Effector CD4-positive, alpha-beta T cell (primary cell): ENCODE measurements at places on chromosomes 7 and 10.

- no peak for DNase-seq
Measured at GRCh38 chr10:104485632-104486031, 132.0 kb downstream of the CFAP58 start.

DNA sequence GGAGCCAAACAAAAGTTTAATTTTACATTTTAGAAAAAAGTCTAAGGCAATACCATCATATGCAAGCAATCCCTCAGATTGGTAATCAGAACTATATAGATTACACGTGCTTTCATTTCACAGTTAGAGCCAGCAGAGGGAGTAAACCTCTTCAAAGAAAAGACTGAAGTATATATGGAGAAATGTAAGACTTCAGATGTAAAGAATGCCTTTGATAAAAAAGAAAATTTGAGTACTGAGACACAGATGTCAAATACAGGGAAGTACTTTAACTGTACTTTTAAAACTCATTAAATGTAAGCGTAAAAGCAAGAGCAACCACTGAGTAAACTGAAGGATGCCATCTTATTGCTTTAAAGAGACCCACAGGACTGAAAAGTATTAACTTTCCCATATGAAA is 101.4 kb upstream of the FAM133B start:
- DNase-seq, result no peak

GRCh38 chr10:121303287-121303890 is 294.9 kb downstream of the FGFR2 start:
- DNase-seq, result no peak

- DNase-seq, result no peak
Measured at GRCh38 chr7:25238066-25238725, 9.9 kb upstream of the NPVF start.

GRCh38 chr7:46810986-46811385 is 770.9 kb downstream of the TNS3 start:
- DNase-seq, result no peak

GRCh38 chr7:6227294-6227846 is 45.1 kb downstream of the CYTH3 start:
- no peak for DNase-seq

- no peak for DNase-seq
Measured at GRCh38 chr7:45484094-45484493, 90.1 kb upstream of the ADCY1 start.

GRCh38 chr7:129767120-129768015 is 155.8 kb downstream of the NRF1 start:
- no peak for DNase-seq

DNA sequence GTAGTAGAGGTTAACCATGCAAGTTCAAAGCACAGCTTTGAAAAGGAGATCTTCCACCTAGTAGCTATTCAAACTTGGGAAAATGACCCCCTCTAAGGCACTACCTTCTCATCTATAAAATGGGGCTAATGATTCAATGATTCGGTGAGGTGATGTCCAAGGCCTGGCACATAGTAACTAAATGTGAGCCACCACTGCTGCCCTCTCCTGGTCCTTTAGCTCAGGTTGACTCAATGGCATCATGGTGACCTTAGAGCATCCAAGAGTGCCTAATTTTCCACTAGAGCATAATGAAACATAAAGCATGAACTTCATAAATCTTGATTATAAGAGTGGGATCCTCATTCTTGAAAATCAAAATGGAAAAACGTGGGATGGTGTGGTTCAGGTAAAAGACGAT is 16.3 kb upstream of the PLCE1 start:
- DNase-seq, result no peak

- DNase-seq, result no peak
Measured at GRCh38 chr7:76507723-76508406, 2.5 kb upstream of the UPK3B start.

- no peak for DNase-seq
Measured at GRCh38 chr7:95527033-95527775, 41.5 kb downstream of the ASB4 start.

DNA sequence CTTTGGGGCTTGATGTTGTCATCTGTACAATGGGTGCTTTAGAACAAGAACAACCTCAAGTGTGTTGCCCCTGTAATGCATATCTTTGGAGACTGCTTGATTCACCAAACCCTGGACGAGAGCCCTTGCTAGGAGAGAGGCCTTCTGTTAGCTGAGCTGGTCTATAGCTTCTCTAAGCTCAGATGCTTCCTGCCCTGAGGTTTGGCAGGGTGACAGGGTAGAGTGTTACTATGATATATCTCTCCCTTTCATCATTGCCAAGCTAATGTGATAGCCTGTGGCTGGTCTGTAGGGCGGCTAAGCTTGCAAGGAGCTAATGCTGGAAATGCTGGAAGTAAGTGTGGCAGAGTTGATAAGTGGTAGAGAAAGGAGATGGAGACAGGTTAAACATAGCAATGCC is 364.1 kb downstream of the RPS24 start:
- no peak for DNase-seq

- no peak for DNase-seq
Measured at GRCh38 chr10:34938399-34938670, 123.2 kb upstream of the PARD3 start.

DNA sequence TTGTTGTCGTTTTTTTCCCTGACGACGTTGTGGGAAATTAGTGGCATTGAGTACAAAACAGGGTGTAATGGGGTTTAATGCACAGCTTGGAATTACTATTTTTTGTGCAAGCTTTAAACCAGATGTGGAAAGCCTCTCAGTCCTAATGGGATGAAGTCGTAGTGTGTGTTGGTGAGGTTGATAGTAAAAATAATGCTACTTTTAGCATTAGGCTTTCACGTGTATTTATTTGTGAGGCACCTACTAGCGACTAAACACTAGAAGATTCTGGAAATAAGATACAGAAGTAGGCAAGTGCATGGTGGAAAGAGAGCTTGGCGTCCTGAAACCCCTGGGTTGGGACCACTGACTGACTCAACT is 588 bp upstream of the ORC5 start:
- DNase-seq, result no peak

GRCh38 chr7:122984021-122984420 is 11.5 kb downstream of the TAS2R16 start:
- DNase-seq, result no peak

DNA sequence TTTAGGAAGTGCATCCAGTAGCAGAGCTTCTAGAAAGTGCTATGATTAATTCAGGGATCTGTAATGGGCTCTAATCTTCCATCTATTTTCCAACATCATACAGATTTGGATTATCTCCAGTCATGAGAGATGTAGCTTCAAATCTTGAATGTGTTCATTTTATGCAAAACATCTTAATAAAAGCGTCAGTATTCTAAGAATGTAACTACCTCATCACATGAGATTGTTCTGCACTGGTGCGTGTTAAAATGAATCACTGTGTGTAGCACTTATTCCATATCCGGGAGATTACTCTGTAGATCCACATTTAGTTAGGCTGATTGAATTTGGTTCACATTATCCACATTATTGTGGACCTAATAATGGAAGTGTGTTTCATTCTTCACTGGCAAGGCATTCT is 344.9 kb upstream of the CHRM2 start:
- DNase-seq, result no peak

DNA sequence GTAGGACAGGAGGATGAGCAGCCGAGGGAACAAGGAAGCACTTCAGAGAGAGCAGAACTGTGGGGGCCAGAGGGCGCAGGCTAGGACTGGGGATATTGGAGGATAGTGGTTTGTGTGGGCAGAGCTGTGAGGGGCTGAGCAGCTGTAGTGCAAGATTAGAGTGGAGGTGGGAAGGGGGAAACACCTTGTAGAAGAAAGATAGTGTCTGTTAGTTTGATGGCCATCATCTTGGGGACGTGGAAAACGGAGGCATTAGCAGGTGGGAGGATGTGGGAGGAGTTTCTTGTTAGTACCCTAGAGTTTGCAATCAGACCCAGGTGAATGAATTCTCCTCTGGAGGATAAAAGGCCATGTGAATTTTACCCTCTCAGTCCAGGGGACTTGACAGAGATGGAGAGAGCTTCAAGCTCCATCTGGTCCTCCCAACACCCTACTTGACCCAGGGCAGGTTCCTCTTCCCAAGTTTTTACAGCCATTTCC is 34.0 kb downstream of the PRSS2 start:
- DNase-seq, result no peak

GRCh38 chr7:66679633-66680244 is 51.1 kb downstream of the KCTD7 start:
- no peak for DNase-seq

- peak; percentile 6 for DNase-seq
Measured at GRCh38 chr7:37510043-37510634, 61.5 kb upstream of the ELMO1 start.

DNA sequence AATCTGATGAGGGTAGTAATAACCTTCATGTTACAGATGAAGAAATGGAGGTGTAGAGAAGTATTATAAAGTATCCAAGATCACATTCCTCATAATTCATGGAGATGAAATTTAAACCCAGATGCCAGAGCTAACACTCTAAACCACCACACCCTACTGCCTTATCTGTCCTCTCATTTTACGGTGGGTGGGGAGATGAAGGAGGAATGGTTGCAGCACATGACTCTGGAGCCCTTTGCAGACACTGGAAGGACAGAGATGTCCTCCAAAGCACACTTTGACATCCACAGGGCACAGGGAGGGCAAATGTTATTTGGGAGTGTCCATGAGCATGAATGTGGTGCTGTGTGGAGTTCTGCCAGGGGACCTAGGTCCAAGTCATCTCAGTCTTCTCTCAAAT is 1.1 kb downstream of the PLEKHS1 start:
- DNase-seq, result no peak

GRCh38 chr7:17121671-17122070 is 176.8 kb upstream of the AHR start:
- DNase-seq, result no peak

GRCh38 chr7:155229548-155230168 is 68.0 kb upstream of the INSIG1 start:
- no peak for DNase-seq

DNA sequence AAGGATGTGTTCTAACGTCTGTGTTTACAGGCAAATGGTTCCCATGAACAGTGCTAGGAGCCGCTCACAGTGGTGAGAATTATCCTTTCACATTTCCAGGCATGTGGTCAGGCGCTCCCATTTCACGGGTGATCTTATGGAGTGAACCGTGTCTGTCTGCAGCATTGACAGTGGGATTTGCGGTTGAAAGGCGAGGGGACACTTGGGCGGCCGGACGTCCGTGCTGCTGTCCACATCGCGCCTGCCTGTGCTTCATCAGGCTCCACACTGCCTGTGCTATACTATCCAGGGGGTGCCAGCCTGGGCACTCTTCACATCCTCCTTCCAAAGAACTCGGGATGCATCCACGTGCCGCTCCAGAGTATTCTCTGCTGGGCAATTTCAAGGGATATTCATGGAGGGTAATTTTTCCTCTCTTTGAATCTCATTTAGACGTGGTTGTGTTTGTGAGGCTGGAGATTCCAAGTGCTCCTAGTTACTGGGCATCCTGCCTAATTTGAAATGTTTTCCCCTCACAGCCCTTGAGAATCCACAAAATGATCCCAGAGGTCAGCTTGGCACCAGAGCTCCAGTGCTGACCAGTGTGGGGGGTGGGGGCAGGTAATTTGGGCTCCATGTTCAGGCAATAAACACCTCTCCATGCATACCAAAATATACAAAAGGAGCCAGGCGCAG is 61.9 kb upstream of the EBF3 start:
- DNase-seq, result no peak

DNA sequence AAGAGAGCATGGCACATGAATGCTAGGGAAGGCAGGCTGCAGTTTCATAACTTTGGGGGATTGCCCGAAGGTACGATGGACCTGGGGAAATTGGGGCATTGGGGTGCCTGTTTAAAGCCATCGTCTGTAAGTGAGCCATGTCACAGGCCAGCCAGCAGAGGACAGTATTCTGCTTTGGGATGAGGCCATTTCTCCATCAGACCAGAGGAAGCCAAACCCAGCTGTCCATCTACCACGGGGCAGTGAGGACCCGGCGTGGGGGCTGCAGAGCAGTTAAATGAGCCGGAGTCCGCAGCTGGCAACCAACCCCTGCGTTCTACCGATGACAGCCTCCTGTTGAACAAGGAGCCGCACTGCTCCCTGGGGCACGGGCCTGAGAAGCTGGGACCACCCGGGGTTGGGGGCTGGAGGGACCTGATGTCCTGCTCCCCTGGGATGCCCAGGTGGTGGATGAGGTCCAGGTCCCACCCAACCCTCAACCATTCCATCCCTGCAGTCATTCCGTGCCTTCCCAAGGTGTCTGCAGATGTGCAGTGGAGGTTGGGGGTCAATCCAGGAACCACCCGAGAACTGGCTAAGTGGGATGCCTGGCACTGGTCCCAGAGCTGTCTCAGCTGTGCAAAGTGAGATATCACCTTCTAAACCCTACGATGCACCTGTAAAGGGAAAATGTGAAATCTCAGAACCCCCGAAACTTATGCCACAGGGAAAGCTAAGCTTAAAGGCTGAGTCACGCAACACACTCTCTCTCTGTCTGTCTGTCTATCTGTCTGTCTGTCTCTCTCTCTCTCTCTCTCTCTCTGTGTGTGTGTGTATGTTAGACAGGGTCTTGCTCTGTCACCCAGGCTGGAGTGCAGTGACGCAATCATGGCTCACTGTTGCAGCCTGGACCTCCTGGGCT is 12.1 kb upstream of the RHBDD2 start:
- peak; percentile 16 for DNase-seq

DNA sequence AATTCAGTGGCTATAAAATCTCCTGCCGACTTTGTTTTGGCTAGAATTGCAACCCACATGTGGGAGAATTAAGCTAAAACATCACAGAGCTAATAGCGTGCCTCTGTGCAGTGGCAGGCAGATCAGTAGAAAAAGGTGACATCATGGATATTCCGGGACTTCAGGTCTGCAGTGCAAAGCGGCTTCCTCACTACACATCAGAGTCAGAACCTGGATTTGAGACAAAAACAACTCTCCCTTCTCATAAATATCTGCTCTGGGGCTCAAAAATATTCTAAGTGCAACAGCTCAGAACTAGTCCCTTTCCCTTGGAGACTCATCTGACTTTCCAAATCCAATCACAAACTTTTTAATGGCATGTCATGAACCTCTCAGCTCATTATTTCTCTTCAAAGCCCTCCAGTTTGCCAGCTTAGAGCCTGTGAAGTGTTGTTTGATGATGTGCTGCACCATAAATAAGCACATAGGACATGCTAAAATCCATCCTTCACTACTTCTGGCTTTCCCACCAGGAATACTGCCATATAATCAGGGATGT is 337.1 kb downstream of the RNLS start:
- DNase-seq, result no peak

DNA sequence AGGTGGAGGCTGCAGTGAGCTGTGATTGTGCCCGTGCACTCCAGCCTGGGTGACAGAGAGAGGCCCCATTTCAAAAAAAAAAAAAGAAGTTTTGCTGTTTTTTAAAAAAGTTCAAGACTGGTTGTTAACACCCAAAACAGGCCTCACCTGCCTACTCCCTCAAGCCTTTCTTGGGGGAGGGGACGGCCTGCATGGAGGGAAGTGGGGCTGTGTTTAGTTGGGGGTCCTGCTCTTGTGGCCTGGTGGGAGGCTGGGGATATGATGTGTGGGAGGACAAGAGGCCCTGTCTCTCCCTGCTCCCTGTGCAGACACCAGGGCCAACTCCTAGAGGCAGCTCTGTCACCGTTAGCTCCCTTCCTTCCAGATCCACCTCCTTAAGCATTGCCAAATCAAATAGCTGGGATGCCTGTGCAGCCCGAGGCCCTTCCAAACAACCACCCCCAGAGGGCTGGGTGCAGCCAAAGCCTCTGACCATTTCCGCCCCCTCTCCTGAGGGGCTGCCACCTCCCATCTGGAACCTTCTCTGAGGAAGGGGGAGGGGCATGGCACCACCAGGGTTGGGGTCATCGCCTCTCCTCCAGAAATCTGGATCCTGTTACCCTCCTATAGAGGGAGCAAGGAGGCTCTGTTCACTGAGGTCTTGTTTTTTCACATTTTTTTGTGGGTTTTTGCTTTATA is 32.9 kb upstream of the ANKRD2 start:
- DNase-seq, result no peak
